ENCODE measurements at places on chromosomes 16 and 17.
A peak's percentile ranks its signal among the peaks of the same experiment; 100 is the strongest.

DNA sequence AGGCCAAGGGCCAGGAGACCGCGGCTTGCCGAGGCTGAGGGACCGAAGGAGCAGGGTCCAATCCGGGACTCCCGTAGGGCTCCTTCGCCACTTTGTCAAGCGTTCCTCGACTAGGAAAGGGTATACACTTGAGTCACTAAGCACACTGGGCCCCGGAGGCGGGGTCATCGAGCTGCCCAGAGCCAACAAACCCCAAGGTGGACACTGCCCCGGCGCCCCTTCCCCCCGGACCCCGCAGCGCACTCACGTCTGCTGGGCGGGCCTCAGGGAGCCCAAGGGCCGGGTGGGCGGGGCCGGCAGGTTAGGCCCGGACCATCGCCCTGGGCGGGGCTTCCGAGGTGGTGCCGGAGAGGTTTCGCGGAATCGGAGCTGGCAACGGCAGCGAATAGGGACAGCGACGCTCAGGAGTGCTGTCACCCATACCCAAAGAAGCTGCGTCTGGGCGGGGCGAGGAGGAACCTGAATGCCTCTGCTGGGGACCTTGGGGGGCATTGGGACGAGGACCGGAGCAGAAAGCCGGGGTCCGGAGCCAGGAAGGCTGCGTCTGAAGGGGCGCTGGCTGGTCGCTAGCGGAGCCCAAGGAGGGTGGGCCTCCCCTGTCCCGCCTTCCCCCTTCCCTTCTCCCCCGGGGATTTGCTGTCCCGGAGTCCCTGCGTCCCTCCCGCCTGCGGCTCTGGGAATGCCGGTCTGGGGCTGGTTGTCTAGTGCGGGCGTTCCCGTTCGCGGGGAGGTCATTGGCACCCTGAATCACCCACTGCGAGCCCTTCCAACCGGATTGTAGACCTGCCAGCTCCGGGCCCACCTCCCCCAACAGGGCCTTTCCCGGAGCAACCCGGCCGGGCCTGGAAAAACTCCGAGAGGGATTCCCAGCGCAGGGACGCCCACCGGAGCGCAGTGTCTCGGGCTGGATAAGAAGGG lies 118.2 kb upstream of the SMURF2 start:
- peak; percentile 31 for DNase-seq

DNA sequence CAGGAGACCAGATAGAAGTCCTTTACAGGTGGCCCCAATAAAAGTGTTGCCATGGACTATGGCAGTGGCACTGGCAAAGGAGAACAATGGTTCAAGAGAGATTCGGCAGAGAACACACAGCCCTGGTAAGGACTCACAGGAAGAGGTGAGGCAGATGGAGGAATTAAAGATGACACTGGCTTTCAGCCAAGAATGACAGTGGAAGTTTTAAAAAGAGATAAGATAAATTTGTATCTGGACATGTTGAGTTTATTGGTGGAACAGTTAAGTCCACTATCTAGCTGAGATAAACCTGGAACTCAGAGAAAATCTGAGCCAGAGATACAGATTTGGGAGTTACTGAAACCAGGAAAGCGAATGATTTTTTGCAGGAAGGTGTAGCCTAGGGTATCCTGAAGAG lies 20.1 kb downstream of the CMC2 start:
- no peak for DNase-seq

- no peak for DNase-seq
These were observed 22.9 kb downstream of the TOP3A start for GRCh38 chr17:18291718-18292540.

- no peak for DNase-seq
These were observed 96.5 kb upstream of the ASIC2 start for GRCh38 chr17:33389504-33390135.

- DNase-seq = no peak
These were observed 346.0 kb downstream of the GRIN2A start for GRCh38 chr16:9836118-9836736.

- peak; percentile 79 for DNase-seq
These were observed 13.5 kb downstream of the PSMD7 start for GRCh38 chr16:74309789-74310781.
